ENCODE measurements at places on chromosomes 3 and 15.
A peak's percentile ranks its signal among the peaks of the same experiment; 100 is the strongest.

- peak; percentile 7 for DNase-seq
Observed at GRCh38 chr15:71443538-71443937, 328.3 kb downstream of the THSD4 start.

DNA sequence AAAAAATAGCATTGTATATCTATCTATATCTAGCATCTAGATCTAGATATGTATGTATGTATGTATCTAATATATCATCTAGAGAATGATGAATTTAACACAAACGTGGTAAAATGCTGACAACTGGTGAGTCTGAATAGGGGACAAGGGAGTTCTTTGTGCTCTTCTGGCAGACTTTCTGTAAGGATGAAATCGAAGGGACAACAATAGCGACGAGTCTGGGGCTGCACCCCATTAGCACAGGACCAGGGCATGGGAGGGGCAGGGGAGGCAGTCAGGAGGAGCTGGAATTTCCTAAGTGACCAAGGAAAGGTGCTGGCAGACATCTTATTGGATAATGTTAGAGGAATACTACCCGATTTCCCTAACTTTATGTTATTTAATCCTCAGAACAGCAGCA lies 7.9 kb downstream of the CCR1 start:
- DNase-seq = no peak

- peak; percentile 28 for DNase-seq
Observed at GRCh38 chr3:30012941-30013543, 593.4 kb upstream of the TGFBR2 start.

DNA sequence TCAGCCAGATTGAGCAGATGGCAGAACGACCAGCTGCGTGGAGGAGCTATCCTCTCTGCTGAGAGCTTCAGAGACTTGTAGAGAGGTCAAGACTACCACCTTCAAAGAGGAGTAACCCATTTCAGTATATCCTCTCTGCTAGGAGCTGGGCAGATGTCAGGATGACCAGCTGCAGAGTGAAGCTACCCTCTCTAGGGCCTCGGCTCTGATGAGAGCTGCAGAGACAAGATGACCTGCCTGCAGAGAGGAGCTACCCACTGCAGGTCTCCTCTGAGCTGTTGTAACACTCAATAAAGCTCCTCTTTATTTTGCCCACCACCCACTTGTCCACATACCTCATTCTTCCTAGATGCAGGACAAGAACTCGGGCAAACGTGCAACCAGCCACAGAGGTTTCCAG lies 1522.7 kb downstream of the OTOL1 start:
- DNase-seq = no peak

DNA sequence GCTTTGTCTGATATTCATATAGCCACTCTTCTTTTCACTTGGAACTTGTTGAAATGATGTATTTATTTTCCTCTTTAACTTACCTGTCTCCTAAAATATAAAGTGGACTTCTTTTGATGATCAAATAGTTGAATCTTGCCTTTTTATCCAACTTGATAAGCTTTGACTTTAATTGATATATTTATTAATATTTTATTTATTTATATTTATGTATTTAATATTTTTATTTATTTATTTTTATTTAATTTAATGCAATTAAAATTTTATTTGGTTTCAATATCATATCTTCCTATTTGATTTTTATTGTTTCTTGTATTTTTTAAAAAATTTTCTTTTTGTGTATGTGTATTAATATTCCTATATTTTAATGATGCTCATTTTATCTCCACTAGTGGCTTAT lies 555.1 kb upstream of the EPHA6 start:
- DNase-seq = no peak

DNA sequence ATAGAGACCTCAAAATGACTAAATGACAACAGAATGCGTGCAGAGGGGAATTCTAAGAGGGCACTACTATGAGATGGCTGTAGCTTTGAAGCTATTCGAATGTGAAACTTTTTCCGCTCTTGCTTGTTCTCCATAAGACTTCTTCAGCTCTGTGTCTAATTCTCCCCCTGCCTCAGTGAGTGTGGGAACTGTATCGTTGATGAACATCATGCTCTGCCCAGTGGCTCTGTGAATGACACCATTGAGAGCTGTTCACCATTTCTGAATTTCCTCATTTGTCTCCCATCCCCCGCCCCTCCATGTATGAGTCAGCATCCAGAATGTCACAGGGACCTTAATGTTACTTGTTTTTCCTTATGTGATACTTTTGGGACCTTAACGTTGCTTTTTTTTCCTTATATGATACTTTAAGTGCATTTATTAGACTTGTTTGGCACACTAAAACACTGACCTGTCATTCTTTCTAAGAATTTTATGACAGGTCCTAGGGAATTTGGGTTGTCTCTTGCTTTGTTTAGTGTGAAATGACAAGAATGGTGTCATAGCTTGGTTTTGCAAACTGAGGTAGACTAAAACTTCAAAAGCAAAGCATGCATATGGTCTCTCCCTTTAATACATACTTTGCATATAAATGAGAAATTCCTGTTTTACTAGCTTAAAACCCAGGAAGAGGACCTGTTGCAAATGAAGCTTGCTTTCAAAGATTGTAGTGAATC lies 99.6 kb downstream of the FNDC3B start:
- no peak for DNase-seq

DNA sequence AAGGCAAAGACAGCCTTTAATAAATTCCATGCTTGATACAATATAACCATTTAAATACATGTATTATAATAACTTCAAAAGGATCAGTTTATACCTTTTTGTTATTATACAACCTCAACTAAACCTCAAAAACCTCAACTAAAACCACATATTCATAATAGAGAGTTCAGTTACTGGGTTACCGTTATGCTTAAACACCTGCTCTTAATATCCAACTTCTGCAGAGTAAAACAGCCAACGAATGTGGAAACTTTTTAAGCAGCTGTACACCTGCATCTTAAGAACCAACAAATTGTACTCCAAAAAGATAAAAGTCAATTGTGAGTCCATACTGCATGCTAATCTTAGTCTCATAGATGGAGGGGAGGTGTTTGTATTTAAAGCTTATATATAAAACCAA lies 53.5 kb downstream of the TFDP2 start:
- no peak for DNase-seq

All from stimulated activated naive CD4-positive, alpha-beta T cell (primary cell).